ENCODE measurements at places on chromosomes 2 and 18.

DNA sequence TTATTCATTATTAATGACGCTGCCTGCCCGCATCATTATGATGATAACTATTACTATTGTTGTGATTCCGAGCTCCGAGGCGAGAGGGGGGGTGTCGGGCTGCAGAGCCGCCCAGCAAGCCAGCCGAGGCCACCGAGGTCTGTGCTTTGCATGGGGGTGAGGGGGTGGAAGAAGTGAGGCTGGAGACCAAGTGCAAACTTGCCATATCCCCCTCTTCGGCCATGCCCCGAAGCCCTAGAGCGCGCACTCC lies 3.6 kb downstream of the BCL11A start:
- DNase-seq: peak; percentile 48

GRCh38 chr2:85599468-85600234 lies 2.8 kb downstream of the TMEM150A start:
- no peak for DNase-seq

GRCh38 chr18:43662657-43663056 lies 385.4 kb upstream of the SYT4 start:
- no peak for DNase-seq

DNA sequence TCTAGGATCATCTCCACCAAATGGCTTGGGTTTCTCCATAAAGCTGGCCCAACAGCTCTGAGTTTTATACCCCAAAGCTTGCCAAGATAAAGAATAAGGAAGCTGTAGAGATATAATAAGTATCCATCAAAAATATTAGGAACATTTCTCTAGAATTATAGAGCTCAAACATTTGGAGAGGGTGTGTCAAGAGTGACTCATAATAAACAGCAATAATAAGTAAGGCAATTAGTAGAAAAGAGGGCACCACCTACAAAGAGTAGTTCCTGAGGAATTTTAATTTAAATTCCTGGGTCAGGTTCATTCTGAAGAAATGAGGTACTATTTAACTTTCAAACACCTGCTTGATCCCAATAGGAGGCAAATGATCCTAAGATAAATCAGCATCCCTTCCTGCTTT lies 41.4 kb upstream of the NCKAP5 start:
- DNase-seq: no peak

DNA sequence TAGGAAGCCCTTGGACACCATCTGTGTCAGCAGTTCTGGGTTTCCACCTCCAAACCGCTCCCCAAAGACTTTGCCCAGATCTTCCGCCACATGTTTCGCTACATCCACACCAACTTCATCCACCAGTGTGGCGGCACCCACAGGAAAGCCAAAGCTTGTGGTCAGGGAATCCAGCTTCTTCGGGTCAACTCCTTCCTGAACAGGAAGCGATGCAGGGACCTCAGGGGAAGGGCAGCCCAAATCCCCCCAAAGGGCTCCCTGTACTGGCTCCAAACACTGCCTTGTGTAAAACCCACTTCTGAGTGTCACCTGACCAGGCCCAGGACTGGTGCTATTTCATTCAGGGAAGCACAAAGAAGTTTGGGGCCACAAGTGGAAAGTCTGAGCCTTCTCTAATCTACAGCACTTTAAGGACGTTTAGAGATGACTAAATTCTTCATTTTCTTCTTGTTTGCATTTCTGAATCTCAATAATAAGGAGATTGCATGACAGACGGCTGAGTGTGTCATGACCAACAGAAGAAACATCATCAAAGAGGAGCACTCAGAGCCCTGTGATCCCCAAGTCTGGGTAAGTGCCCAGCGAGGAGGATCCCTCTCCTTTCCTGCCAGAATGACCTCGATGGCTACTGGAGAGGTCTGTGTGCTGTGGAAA lies 20.8 kb downstream of the GAREM2 start:
- no peak for DNase-seq

GRCh38 chr2:162928356-162928755 lies 89.8 kb upstream of the KCNH7 start:
- no peak for DNase-seq

- no peak for DNase-seq
Observed at GRCh38 chr2:61786876-61787275, 67.0 kb downstream of the FAM161A start.

All from D341Med (cell line).